CD8-positive, alpha-beta T cell (primary cell): ENCODE measurements at places on chromosomes 2 and 18.

- DNase-seq = no peak
Measured at GRCh38 chr2:7725171-7725849, 808.1 kb downstream of the RNF144A start.

DNA sequence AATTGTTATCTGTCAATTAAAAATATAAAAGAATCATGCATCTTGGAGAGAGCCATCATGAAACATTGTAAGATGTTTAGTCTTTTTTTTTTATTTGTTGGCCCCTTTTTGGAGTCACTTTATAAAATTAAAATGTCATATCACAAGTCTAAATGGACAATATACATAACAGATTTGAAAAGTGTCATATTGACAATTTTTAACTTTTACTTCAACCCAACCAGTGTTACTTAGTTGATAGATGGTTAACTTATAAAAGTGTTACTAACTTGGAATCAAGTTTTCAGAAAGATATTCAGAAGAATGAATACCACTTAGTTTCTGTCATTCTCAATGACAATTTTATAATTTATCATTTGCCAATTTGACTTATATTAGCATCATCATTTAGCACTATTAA, 218.3 kb downstream of the OTX1 start:
- no peak for DNase-seq

DNA sequence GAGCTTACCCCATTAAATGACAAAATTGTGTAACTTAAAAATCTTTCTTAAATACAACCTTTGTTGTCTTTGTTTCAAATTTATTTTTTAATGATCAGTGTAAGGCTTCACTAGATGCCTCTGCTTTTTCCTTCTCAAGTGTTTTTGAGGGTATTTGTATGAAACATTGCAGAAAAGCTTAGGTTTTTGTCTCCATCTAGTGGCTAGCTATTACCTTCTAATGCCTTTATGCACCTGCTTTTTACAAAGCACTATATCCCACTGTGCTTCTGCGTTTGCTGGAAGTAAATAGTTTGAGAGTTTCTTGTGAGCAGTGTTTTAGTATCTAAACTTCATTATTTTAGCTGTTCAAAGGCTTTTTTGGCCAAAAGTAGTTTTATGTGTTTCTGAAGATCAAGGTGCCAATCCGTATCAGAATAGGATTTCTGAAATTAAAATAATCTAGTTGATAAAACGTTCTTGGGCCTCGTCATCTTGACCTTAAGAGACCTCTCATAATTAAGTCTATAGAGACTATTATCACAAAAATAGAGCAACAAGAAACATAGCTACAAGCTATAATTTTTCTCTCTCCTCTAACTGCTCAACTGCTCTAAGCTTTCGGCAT, 47.0 kb downstream of the IWS1 start:
- no peak for DNase-seq

GRCh38 chr2:39620067-39620466, 45.6 kb upstream of the TMEM178A start:
- no peak for DNase-seq

DNA sequence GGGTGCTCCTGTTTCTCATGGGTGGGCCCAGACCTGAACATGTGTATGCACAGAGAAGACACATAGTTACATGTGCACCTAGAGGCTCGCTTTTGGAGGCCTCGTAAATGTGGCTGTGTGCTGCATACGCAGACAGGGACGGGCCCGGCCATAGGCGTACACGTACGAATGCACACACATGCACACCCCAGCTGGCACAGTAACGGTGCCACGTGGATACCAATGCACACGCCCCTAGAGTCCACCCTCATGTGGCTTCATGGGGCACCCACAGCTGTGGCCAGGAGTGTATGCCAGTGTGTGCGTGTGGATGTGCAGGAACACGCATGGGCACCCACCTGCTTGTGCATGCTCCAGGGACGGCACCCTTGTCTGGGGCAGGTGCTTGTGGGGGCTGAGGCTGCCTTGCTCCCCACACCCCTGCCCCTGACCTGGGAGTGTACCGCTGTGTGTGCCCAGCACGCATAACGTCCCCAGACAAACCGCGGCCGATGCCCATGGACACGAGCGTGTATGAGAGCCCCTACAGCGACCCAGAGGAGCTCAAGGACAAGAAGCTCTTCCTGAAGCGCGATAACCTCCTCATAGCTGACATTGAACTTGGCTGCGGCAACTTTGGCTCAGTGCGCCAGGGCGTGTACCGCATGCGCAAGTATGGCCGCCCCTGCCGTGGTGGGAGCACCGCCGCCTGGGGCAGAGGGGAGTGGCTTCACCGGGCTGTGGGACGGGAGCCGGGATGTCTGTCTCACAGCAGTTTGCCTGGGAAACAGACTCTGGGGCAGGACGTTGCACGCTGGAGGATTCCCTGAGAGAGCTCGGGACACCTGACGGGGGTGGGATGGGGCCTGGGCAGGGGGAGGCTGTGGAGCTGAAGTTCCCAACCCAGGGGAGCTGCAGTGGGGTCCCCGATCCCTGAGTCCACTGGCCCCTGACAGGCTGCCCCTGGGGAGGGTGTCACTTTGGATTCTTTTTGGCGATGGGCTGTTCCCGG, 21.0 kb downstream of the ZAP70 start:
- no peak for DNase-seq

GRCh38 chr2:133553251-133553650, 15.0 kb downstream of the NCKAP5 start:
- no peak for DNase-seq

DNA sequence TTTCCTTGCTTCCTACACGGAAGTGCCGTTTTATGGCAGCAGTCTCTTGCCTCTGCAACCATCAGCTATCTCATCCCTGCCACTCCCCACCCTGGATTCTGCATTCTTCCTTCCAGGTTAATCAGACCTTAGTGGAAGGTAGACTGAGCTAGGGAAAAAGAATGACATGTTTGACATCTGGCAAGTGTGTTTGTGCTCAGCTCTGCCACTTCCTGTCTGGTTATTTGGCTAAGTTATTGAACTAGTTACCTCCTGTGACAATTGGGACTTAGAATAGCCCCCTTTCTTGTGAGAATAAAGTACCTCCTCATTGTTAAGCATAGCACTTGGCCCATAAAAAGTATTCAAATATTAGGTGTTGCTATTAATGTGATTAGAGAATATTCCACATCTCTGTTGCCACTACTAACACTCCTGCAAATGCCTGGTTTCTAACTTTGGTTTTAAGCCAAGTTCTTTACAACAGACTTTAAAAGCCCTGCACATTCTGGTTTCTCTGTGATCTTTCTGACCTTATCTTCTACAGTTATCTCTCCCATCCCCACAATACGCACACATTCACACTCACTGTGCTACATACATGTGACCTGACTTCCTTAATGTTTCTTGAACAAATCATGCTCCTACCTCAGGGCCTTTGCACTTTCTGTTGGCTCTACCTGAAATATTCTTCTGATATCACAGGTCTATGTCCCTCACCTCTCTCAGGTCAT, 10.8 kb upstream of the MAPRE2 start:
- DNase-seq = peak; percentile 77

- no peak for DNase-seq
Measured at GRCh38 chr2:232113821-232114220, 152.3 kb downstream of the DIS3L2 start.

DNA sequence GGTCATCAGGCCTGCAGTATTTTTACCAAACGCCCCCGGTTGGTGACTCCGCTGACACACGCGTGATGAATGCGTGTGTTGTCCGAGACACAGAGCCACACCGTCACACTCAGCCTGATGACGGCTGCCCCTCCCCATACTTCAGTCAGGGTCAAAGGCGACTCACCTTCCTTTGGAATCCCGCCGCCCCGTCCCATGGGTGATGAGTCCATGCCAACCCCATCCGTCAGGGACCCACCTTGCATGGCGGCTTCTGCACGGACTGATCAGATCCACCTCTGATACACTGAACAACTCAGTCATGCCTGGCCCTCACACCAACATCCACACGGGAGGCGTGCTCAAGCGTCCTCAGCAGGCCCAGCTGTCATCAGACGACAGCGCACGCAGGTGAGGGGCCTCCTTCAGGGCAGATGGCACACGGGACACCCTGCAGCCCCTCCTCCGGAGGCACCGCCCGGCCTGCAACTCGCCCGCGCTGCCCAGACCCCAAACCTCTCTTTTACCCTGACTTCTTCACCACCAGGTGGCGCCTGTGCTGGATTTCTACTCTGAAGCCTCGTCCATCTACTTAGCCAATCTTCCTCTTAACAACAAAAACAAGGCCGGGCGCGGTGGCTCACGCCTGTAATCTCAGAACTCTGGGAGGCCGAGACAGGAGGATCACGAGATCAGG, 89.2 kb downstream of the ZNF516 start:
- DNase-seq = no peak

GRCh38 chr18:54032412-54032811, 192.1 kb downstream of the MBD2 start:
- DNase-seq = no peak

GRCh38 chr2:162328424-162329157, 10.1 kb upstream of the IFIH1 start:
- no peak for DNase-seq

DNA sequence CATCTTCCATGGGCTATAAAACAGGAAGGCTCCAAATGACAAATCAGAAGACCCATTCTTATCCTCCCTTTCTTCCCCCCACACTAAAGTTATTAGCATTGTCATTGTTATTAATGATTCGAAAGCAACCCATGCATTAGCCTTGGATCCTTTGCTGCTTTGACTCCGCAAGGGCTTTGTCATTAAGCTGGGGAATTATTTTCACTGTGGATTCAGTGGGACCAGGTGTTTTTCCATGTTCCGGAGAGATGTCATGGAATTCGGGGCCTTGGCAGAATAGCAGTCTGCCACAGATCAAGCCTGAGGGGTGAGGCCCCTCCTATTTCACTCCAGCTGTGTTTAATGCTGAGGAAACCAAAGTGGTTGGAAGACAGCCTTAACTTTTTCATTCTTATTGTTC, 357.1 kb downstream of the EN1 start:
- no peak for DNase-seq

- DNase-seq = no peak
Measured at GRCh38 chr2:144936442-144936841, 416.5 kb upstream of the ZEB2 start.

GRCh38 chr2:173993459-173993858, 28.3 kb upstream of the SP3 start:
- no peak for DNase-seq

GRCh38 chr2:160010361-160011145, 51.9 kb downstream of the PLA2R1 start:
- no peak for DNase-seq

- DNase-seq = no peak
Measured at GRCh38 chr18:21254576-21254975, 12.5 kb downstream of the GREB1L start.

DNA sequence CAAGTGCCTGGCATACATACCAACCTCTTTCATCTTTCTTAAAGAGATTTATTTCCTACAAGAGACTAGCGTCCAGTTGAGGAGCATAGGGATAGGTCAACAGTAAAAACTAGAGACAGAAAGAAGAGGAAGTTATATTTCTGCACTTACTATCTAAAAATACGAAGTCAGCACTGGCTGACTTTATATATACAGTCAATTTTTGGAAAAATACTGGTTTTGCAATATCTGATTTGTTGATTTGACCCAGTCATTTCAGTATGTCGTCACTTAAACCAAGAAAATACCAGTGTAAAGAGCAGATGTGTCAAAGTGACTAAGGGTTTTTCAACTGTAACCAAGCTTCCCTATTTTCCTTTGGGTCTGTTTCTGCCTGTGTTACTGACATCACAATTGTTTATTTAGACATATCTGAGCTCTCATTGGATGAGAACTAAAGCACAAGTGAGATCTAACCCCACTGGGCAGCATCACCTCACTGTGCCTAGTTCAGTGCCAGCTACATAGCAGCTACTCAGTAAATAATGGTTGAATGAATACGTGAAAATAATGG, 23.0 kb downstream of the CYTIP start:
- no peak for DNase-seq

DNA sequence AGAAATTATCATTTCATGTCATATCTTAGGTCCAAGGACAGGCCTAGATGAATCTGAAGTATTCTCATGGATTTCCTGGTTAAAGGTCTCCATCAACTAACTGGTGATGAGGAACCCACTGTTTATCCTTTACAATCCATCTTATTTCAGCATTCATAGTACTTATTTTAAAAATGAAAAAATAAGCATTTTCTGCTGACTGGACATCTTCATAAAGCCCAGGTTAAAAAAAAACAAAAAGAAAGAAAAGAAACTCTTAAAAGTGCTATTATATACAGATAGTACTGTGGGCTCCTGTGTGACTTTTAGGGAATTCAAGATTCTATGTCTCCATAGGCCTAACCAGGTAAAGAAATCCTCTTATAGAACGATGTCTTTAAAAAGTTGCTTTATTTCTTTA, 7.1 kb downstream of the ERBB4 start:
- no peak for DNase-seq

GRCh38 chr18:61926532-61926931, 33.7 kb upstream of the RNF152 start:
- DNase-seq = no peak

GRCh38 chr18:8623549-8624106, 14.4 kb downstream of the RAB12 start:
- no peak for DNase-seq

- DNase-seq = no peak
Measured at GRCh38 chr2:219230059-219230540, 494 bp downstream of the ANKZF1 start.

GRCh38 chr2:96389736-96390135, 54.2 kb downstream of the NCAPH start:
- DNase-seq = no peak

GRCh38 chr2:108847000-108847399, 60.4 kb downstream of the CCDC138 start:
- no peak for DNase-seq

DNA sequence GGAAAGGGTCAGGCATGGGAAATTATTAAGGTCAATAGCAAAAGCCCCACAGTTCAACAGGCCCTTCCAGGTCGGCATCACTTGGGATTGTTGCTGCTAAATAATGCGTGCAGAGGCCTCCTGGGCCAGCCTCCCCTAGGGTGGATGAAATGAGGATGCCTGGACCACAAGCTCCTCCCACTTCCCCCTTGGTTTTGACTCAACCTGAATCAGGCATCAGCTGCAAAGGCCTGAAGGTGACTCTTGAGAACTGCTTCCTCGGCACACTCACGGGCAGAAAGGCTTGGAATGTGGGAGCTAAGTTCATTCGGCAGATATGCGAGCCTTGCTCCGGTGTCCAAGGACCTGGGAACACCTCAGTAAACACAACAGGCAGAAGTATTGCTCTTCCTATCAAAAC, 69.3 kb downstream of the MBP start:
- peak; percentile 80 for DNase-seq

DNA sequence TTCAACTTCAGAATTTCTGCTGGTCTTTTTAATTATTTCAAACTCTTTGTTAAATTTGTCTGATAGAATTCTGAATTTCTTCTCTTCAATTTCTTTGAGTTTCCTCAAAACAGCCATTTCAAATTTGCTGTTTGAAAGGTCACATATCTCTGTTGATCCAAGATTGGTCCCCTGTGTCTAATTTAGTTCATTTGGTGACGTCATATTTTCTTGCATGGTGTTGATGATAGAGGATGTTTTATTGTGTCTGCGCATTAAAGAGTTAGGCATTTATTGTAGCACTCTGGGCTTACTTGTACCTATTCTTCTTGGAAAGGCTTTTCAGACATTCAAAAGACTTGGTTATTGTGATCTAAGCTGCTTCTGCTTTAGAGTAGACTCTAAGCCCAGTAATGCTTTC, 698.4 kb upstream of the LRRTM1 start:
- no peak for DNase-seq
